Activated T-helper 9 cell treated with anti-CD3 and anti-CD28 coated beads, Interleukin-2, amount 50 U/mL, for 16 hours (primary cell): ENCODE measurements at places on chromosomes 3 and 15.
A peak's percentile ranks its signal among the peaks of the same experiment; 100 is the strongest.

DNA sequence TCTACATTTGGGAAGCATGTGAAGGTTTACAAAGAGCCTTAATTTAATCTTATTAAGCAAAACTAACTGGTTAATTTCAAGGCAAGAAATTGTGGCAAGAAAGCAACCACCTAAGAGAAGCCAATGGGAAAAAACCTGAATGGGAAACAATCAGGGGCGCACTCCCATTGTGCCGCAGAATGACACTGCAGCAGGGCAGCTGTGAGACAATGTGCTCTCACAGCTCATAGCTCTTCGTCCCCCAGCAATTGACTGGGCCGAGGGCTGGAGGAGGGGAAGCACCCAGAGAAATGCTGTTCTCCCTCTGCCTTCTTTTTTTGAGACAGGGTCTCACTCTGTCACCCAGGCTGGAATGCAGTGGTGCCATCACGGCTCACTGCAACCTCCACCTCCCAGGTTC is 93.3 kb upstream of the RAD18 start:
- no peak for DNase-seq

DNA sequence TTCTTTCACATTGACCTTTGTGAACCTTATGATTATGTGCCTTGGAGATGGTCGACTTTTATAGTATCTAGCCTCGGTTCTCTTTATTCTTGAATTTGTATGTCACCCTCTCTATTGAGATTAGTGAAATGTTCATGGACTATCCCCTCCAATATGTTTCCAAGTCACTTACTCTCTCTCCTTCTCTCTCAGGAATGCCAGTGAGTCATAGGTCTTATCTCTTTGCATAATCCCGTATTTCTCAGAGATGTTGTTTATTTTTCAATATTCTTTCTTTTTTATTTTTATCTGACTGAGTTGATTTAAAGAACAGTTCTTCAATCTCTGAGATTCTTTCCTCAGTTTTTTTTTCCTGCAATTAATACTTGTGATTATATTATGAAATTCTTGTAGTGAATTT is 411.6 kb upstream of the CADM2 start:
- DNase-seq, result no peak

DNA sequence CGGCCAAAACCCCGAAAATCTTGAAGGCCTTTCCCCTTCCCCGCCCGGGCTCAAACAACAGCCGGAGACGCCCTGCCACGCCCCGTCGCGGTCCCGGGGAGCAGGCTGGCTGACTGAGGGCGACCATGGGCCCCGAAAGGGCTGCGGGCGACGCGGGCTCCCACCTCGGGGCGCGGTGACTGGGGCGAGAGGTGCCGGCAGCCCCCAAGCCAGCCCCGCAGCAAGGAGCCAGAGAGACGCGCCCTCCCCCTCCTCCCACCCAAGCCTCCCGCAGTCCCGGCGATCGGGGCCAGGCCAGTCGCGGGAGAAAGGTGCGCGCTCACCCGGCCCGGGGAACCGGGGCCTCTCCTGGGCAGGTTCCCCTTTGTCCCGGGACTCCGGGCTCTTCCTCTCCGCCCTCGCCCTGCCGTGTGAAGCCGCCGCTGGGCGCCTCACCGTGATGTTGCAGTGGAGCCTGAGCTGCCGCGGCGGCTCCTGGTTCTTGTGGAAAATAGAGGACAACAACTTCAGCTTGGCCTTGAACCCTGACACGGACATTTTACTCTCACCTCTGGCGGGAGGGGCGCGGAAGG is 30.6 kb upstream of the ZSCAN2 start:
- DNase-seq, result peak; percentile 44

DNA sequence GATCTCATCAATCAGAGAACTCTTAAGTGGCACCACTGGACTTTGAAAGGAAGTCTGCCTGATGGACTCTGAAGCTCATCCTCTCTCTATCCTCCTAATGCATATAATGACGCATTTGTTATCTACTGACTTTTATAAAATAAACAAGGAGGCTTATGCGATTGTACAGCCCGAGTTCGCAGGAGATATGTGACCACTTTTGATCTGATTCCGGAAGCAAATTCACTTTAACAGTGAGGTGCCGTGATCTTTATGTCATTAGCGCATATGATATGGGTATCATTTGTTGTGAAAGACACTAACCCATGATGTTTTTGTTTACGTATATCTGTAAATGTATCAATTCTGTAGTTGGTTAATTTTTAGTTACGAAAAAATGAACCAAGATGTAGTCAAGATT is 427 bp upstream of the RNF111 start:
- no peak for DNase-seq

GRCh38 chr3:44030687-44031305 is 210.9 kb upstream of the TOPAZ1 start:
- DNase-seq, result no peak

DNA sequence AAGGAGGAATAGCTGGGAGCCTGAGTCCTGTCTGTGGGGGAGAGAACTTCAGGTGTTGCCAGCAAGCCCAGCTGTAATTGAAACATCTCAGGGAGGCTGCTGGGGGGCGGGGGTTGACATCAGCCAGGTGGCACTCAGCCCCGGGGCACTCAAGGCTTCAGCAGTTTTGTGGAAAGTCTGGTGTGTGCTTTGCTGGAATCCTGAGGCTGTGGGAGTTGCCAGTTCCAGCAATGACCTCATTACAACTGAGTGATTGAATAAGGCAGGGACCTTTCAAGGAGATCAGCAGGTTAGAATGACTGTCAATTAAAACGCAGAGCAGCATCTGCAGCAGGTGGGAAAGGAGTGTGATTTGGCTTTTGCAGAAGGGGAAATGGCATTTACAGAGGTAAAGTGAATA is 75.7 kb downstream of the FAM43A start:
- DNase-seq, result no peak

GRCh38 chr15:98017150-98017964 is 56.9 kb downstream of the ARRDC4 start:
- DNase-seq, result no peak

GRCh38 chr15:33016405-33017024 is 178.0 kb downstream of the FMN1 start:
- no peak for DNase-seq

GRCh38 chr3:56788521-56788920 is 13.2 kb downstream of the ARHGEF3 start:
- no peak for DNase-seq

DNA sequence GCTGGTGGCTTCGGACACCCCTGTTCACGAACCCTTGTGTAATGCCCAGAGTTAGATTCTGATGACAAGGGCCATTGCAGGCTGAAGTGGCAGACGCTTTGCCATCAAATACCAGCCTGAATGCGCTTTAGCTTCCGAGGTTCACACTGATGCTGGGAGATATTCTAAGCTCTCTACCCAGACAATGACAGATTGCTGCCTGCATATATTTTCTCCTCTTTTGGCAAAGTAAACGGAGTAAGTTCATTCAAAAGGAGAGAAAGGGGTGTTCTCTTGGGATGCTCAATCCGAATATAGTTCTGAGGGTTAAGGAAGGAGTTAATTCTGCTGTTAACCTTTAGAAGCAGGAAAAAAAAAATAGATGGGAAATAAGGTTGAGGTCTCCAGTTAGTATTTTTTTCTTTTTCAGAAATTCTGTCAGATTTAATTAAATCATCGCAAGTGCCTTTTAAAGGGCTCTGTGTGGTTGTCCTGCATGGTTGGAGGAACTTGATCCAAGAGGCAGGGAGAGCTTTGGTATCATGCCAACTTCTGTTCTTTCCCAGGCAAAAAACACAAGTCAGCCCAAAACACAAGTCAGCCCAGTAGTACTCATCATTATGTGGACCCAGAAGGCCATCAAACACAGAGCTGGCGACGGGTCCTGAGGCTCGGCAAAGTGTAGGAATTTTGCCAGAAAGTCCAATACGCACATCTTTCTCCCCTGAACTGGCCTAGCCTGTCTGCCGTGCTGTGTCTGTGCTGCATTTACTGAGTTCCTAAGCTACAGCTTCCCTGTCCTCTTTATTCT is 70.9 kb upstream of the ST8SIA2 start:
- no peak for DNase-seq

- DNase-seq, result peak; percentile 84
Measured at GRCh38 chr3:138834596-138835396, at the start of gene PIK3CB. TSS of gene PIK3CB (minus strand) at chr3:138834928. CDS start at chr3:138759343, 75,585 bp downstream.

GRCh38 chr3:14289590-14290461 is 111.2 kb downstream of the LSM3 start:
- DNase-seq, result no peak

DNA sequence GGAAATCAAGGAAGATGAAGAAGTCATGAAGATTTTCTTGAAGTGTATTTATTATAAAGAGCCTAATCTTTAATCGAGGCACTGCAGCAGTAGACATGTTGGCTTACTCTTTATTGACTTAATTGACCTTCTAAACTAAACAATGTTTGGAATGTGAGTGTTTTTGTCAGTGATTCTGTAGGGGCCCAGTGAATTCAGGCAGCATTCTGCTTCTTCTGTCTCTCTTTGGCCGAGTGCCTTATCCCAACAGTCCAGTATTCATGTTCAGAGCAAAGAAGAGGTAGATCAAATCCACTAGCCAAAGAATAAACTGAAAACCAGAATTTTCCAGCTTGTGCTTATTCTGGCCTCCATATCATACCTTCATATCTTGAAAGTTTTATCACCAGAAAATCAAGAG is 55.7 kb downstream of the RLBP1 start:
- DNase-seq, result no peak

DNA sequence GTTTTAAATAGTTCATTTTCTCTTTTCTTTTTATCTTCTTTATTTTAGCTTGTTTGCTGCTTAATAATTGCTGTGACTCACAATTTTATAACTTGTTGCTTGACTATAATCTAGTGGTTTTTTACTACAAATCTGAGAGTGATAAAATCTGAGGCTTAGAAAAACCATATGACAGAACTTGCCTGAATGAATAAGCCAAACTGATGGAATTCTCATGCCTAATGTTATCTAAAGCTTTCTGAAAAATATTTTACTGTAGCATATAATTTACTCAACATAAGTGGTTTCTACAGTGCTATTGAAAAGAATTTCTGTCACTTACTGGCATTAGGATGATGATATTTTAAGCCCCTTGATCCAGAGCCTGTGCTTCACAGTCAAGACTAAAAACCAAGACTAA is 175.1 kb downstream of the VGLL3 start:
- DNase-seq, result no peak

DNA sequence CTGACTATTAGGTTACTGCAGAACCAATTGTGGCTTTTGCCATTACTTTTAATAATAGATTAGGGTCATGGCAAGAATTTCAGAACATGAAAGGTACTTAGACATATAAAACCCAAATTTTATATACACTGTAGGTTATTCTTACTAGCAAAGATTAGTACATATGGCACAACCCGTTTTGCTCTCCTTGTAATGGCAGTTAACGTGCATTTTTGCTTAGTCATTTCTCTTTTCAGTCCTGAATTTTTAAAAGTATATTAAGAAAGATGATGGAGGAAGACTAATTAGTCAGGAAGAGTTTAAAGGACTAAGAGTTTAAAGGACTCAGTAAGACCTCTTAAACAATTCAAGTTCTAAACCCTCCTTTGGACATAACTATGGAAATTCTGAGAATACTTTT is 114.0 kb downstream of the PEAK1 start:
- no peak for DNase-seq
